ENCODE measurements at places on chromosomes 4 and X.

DNA sequence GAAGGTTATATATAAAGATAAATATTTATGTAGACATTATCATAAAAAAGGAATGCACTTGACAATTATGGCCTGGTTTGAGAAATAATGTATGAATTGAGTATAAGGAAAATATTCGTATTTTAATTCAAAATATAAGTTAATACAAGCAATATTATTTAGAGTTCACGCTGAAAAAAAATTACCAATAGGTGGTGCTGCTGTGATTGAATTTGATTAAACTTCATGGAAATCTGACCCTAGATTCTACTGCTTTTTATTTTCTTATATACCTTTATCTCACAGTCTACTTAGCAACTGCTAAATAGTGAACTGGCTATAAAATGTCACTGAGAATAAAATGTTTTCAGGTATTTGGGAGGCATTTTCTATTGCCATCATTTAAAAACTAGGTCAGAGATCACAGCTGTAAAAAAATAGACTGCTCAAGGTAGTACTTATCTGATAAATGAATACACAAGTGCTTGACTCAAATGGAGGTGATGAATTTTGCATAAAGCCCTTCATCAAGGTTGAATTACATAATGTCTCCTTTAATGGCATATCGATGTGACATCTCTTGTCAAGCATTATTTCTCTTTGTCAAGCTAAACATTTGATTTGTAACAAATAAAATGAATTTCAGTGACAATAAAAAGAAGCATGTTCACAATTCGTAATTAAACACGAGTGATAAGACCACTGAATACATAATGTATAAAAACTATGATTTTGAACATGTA lies 1638.8 kb upstream of the PCDH7 start:
- no peak for DNase-seq

- DNase-seq = no peak
These were observed 149.3 kb downstream of the AMMECR1 start for GRCh38 chrX:110168585-110168984.

DNA sequence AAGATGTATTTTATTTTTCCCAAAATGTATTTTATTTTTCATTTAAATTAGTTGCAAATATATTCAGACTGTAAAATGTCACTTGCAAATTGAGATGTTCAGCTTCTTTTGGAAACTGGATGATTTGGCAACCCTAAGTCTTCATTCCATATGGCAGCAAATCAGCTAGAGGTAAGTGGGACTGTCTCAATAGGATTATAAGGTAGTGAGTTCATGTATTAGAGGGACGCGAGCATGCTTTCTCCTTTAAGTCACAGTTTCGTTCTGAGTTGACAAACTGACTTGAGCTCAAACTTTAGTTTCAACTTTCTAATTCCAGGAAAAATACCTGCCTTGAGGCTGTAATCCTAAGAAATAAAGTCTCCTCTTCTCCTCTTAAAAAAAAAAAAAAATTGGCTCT lies 44.2 kb upstream of the TMEM131L start:
- no peak for DNase-seq

GRCh38 chr4:72701987-72702819 lies 133.2 kb upstream of the ADAMTS3 start:
- peak; percentile 51 for DNase-seq

- no peak for DNase-seq
These were observed 241.5 kb downstream of the COX18 start for GRCh38 chr4:72827968-72828367.

DNA sequence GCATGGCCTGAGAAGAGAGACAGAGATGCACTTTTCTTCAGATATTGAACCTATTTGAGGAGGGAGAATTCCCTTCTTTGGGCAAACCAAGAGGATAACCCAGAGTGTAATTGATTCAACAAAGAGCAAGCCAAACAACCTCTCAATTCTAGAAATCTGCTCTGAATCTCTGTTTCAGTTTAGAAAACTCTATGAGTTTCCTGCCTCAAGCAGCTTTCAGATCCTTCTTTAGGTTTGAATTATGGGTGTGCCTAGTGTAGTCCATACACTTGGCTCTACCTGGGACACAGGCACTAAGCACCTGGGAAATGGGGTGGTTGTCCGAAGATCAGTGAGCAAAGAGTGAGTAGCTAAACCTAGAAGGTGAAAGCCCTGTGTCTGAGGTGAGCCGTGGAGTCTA lies 52.0 kb upstream of the MTMR8 start:
- DNase-seq = no peak

- DNase-seq = no peak
These were observed 70.6 kb downstream of the MGST2 start for GRCh38 chr4:139736274-139736660.

- no peak for DNase-seq
These were observed 1798.9 kb downstream of the PCDH7 start for GRCh38 chr4:32519060-32519459.

DNA sequence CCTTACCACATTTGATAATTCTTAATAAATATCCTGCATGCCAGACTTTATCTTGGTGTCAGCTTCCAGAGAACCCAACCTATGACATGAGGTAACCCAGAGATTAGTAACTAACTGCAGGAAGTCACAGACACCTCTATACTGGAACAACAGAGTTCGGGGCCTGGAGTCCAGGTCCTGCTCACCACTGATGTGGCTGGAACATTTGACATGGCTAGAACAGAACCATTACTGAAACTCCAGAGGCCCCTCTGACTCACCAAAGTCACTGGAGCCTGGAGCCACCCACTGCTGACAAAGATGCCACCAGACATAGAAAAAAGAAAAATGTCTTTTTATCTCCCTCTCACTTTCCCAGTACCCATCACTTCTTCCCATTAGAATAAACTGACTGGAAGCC lies 403.7 kb downstream of the MID1IP1 start:
- no peak for DNase-seq

- DNase-seq = no peak
These were observed 235.1 kb upstream of the CPEB2 start for GRCh38 chr4:14767142-14767541.

GRCh38 chr4:8905773-8906667 lies 34.4 kb upstream of the HMX1 start:
- no peak for DNase-seq

DNA sequence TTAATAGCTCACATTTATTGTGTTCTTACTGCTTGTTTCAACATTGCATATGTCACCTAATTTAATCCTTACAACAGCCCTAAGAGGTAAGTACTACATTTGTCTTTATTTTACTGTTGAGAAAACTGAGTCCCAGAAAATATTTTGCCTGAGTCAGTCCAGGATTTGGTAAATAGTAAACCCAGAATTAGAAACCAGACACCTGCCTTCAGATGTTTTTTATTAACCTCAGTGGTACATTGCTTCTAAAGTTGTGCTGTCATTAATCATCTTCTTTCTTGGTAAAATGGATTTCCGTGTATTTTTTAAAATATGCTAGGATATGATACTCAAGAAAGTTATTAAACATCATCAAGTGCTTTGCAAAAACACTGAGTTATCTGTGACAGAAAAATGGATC lies 31.4 kb downstream of the USP53 start:
- DNase-seq = no peak

DNA sequence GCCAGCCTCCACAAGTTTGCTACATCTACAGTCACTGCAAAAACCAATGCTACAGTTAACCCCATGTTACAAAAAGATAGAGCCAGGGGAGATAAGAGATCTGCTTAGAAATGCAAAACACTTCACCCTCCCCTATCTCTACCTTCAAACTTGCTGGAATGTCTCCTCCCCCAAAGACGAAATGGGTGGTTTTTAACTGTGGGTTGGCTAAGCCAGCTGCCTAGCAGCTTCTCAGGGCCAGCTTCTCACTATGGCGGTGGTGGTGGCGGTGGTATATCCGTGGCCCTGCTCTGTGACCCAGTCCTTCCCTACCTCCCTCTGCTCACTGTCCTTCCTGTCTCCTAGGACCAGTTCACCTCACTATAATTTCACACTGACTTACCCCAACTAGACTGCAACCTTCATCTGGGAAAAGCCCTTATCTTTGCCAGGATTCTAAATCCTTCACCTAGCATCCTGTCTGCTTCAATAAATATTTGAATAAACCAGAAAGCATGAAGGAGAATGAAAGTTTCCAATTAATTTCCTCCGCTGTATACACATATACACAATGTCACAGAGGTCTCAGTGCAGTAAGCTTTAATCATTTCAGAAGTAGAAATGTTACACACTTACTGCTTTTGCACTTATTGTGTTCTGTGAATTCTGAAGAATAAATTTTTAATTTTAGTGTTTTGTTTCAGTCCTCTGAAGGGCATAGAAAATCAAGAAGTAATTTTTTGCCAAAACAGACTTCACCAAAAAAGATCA lies 46.3 kb downstream of the SH3KBP1 start:
- no peak for DNase-seq

DNA sequence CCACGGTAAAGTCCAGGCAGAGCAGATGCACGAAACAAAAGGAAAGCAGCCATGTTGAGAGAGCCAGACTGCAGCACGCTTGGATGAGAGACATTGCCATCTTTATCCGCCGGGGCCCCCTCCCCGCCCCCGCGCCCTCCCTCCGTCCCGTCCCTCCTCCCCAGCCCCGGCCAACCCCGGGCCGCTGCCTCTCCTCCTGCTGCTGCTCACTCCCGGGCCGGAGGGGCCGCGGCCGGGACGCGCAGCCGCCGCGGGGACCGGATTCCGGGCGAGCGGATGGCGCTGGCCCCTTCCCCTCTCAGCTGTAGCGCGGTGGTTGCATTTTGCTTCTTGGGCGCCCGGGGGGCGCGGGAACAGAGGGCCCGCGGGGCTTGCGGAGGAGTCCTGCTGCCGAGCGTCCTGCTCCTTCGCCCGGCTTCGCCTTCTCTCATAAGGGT lies 542 bp downstream of the RNF150 start:
- DNase-seq = peak; percentile 87

- DNase-seq = no peak
These were observed 167.8 kb downstream of the AFAP1 start for GRCh38 chr4:7771541-7772507.

GRCh38 chr4:100913685-100914084 lies 395.9 kb upstream of the EMCN start:
- no peak for DNase-seq

GRCh38 chr4:36772154-36772516 lies 472.4 kb upstream of the NWD2 start:
- no peak for DNase-seq

DNA sequence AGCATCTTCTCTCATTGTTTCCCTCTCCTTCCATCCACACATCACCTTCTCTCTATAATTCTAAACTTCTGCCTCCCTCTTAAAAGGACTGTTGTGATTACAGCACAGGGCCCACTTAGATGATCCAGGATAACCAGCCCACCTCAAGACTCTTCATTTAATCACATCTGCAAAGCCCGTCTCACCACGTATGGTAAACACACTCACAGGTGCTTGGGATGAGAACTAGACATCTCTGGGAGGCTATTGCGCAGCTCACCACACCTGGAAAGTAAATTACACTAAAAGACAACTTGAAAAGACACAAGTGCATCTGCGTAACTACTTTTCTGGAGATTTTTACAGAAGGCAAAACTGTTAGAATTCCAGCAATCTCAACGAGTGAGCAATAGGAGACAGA lies 15.4 kb upstream of the C1QTNF7 start:
- DNase-seq = no peak

- DNase-seq = no peak
These were observed 37.8 kb downstream of the SORBS2 start for GRCh38 chr4:185774131-185774653.

- DNase-seq = peak; percentile 93
These were observed 49.9 kb downstream of the ELF4 start for GRCh38 chrX:130060122-130061069.

DNA sequence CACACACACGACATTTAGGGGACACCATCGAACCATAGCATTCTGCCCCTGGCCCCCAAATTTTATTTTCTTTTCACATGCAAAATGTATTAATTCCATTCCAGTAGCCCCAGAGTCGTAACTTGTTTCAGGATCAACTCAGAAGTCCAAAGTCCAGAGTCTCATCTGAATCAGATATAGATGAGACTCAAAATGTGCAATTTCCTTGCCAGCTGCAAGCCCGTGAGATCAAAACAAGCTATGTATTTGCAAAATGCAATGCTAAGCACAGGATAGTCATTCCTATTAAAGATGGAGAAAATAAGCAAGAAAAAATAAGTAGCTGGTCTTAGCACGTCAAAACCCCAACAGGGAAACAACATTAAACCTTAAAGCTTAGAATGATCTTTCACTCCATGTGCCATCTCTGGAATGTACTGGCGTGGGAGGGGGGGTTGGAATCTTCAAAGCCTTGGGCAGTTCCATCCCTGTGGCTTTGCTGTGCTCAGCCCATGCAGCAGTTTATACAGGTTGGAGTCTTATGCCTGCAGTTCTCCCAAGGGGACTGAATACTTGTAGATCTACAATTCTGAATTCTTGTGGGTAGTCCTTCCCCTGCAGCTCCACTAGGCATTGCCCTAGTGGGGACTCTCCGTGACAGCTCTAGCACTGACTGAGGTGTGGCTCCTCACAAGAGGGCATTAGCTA lies 47.7 kb upstream of the SYTL5 start:
- DNase-seq = peak; percentile 10

DNA sequence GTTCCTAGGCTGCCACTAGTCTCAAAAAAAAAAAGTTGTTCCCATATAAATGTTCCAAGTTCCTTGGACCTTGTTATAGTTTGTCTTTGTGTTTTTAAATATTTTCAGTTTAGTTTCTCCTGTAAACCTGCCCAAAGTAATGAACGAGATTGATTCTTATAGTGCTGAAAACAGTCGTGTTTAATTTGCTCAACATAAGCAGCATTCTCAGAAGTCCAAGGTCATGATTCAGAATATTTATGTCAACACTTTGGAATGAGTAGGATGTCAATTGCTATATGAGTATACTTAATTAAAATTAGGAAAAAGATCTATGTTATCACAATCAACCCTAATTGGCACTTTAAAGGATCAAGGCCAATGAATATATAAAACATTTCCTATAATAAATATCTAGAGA lies 510.9 kb downstream of the PPP4R3C start:
- no peak for DNase-seq

- no peak for DNase-seq
These were observed 192.7 kb downstream of the ZNF330 start for GRCh38 chr4:141413366-141413765.

- DNase-seq = peak; percentile 4
These were observed 96.2 kb upstream of the APOOL start for GRCh38 chrX:84907324-84907968.

GRCh38 chr4:52546449-52546848 lies 112.7 kb downstream of the USP46 start:
- DNase-seq = no peak

DNA sequence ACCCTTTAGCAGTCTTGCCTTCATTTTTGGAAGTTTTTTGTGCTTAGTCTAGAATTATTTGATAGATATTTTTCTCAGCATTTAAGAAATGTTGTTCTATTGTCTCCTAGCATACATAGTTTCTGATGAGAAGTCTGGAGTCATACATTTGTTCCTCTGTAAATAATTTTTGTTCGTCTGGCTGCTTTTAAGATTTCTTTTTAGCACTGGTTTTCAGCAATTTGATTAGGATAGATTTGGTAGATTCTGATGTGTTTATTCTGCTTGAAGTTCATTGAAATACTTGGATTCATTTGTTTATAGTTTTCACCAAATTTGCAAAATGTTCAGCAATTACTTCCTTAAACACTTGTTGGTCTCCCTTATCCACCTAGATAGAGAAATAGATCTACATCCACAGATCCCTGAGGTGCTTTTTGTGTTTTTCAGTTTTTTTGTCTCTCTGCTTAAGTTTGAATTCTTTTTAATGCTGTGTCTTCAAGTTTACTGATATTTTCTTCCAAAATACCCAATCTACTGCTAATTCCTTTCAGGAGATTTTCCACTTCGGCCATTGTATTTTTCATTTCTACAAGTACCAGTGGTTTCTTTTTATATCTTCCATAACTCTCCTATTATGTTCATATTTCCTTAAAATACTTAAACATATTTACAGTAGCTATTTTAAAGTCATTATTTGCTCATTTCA lies 64.9 kb downstream of the ABLIM2 start:
- DNase-seq = no peak

All from AG20443 (cell line).